Naive thymus-derived CD4-positive, alpha-beta T cell (primary cell): ENCODE measurements at places on chromosomes 6 and 20. TPM values are rescaled to one million over a fixed set of nuclear protein-coding genes. Genes with fewer than 3 reads are reported as not detected.

Gene TAF8
- 47.2 TPM for total RNA-seq

DNA sequence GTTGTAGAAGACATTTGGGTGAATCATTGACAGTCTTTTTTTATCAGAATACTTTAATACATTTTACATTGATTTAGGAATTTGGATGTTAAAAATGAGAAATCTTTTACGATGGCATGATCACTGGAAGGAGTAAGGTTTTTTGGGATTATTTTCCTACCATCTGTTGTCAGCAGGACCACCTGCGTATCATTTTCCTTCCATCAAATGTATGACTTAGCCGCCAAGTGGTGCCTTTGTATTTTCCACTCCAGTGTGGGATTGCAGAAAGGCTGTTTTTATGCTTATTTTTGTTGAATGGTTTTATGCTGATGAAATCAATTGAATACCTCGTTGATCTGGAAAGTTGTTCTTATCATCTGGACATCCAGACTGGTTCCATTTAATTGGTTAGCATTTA is 35.8 kb downstream of the AKAP12 start:
- no peak for DNase-seq

DNA sequence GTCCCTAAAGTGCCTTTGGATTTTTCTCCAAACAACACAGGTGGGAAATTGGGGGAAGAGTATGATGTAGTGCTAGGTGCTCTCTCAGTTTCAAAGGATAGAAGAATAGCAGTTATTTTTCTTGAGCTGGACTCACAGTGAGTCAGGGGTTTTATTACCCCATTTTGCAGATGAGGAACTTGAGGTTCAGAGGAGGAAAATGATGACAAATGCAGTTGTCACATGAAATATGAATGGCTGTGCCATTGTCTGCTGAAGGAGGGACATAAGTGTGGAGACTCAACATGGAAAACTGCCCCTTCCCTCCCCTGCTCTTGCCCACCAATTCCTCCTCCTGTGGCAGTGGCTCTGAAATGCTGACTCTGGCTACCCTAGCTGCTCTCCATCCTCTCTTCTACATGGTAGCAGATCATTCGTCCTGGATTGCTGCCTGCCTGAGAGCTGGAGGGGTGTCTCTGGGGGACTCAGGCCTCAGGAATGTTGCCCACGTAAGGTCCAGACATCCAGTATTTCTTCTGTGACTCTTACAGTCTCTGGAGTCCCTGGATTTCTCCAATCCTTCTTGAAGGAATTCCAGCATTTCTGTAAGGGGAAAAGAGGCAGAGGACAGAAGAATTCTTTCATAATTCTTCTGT is 37.6 kb upstream of the EPB41L1 start:
- no peak for DNase-seq

GRCh38 chr6:134619789-134620188 is 301.9 kb upstream of the SGK1 start:
- DNase-seq: no peak

GRCh38 chr6:94636780-94637385 is 940.5 kb upstream of the MANEA start:
- no peak for DNase-seq

Gene SLA2
- 28.3 TPM for total RNA-seq
